ENCODE measurements at places on chromosomes 2 and 18.

DNA sequence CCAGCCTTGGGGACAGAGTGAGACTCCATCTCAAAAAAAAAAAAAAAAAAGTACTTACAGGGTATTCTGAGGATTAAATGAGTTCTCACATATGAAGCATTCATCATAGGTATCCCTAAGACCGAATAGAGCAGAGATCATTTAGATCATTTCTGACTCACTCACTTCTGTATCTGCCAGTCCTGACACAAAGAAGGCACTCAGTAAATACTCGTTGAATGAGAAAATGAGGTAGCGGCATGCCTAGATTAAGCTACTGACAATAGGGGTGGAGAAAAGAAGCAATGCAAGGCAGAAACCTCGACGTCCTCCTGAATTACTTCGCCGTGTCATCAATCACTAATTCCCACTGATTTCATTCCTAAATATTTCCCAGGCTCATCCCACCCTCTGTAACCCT lies 103.8 kb downstream of the GREB1L start:
- no peak for DNase-seq

DNA sequence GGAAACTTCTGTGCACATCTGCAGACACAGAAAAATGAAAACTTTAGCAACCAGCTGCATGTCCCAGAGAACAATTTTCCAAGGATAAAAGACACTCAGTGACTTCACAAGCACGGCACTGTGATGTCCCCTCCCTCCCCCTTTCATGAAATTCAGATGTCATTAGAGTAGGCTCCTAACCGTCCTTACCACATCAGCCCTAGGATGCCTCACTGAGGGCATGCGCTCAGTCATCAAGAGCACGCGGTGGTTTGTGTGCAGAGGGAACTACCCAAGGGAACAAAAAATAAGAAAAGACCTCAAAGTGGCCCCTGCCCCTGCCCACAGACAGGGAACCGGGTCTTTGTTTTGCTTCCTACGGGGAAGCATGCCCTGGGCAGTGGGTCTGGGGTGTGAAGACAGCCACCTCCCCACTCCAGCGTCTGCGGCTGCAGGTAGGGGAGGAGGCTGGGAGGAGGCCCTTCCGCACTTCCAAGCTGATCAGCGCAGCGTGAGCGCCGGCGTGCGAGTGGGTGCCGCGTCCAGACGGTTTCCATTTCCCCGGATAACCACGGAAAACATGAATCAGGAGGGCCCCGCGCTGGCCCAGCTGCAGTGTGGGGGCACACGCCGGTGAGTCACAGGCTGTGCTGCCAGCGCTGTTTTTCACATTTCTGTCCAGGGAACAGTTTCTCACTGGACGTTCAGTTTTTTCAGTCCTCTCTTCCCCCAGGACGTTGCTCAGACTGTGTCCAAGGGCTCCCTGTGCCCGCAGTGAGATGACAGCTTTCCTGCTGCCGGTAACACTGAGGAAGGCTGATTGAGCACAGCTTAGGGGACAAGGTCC lies 70.6 kb downstream of the COPS8 start:
- DNase-seq: no peak

GRCh38 chr2:104371087-104371781 lies 482.7 kb upstream of the POU3F3 start:
- DNase-seq: no peak

GRCh38 chr18:2237706-2238105 lies 333.6 kb downstream of the METTL4 start:
- DNase-seq: no peak

DNA sequence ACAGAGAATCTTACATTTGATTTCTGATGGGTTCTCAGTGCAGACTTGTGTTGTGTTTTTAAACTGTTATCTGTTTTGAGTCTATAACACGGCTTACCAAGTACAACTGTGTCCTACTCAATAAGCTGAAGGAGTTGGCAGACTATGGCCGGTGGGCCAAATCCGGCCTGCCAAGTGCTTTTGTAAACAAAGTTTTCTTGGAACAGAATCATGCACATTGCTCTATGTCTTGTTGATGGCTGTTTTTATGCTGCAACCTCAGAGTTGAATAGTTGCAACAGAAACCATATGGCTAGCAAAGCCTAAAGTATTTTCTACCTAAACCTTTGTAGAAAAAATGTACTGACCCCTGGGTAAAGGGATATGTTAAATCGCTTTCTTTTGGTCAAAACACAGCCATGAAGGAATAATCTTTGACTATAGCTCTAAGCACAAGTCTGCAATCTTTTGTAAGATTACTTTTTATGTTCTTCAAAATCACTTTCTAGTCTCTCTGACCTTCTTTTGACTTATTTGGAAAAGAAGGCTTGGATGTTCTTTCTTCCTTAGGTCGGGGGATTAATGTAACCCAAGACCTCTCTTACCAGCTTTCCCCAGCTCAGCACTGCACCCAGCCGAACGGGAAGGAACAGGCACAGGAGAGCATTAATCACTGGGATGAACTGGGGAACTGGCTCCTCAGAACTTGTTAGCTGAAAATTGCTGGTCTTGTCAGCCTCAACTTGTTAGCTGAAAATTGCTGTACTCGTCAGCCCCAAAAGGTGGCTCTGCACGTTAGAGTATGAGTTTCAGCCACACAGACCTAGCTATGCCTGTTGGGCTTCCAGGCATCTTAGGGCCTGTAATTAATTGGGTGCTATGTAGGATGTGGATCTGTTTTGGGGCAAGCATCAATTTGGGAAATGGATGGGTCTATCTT lies 75.4 kb downstream of the CD8B2 start:
- no peak for DNase-seq

GRCh38 chr2:102485147-102485785 lies 12.2 kb downstream of the SLC9A4 start:
- no peak for DNase-seq

GRCh38 chr2:207897541-207898353 lies 127.6 kb downstream of the PLEKHM3 start:
- DNase-seq: no peak

- no peak for DNase-seq
Measured at GRCh38 chr18:28682912-28683311, 506.0 kb upstream of the CDH2 start.

DNA sequence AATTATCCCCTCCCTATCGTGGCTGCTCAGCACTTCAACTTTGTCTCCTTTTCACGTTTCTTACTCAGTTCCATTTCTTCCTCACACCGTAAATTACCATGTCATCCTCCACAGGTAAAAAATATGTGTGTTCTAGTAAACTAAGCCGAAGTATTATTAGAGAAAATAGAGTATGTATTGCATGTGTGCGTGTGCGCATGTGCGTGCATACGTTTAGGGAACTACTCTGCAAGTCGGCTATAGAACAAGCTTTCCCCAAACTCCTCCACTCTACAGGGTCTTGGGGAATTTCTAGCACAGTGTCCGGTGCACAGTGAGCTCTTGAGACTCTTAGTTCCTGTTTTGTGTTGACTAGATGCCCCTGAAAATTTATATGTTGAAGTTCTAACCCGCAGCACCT lies 9.1 kb upstream of the RAX start:
- DNase-seq: no peak

DNA sequence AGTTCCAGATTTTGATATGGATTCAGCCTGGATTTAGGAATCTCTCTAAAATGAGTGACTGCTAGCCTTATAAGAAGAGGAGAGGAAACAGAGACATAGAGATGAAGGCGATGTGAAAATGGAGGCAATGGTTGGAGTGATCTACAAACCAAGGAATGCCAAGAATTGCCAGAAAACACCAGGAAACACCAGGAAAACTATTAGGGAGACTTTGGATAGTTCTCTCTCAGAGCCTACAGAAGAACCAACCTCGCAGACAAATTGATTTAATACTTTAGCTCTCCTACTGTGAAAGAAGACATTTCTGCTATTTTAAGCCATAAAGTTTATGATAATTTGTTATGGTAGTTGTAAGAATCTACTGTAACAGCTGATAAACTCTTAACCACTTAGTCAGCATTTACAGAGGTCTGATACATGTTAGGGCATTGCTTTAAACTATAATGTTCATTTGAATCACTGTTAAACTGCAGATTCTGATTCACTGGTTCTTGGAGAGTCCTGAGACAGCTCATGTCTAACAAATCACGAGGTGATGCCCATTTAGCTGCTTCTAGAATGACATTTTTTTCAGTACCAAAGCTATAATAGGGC lies 1702.6 kb upstream of the LRRTM1 start:
- DNase-seq: no peak

- no peak for DNase-seq
Measured at GRCh38 chr2:23757686-23758433, 169.1 kb downstream of the ATAD2B start.

GRCh38 chr2:160820691-160821090 lies 327.1 kb upstream of the RBMS1 start:
- no peak for DNase-seq

- no peak for DNase-seq
Measured at GRCh38 chr2:205700331-205701132, 18.2 kb downstream of the NRP2 start.

DNA sequence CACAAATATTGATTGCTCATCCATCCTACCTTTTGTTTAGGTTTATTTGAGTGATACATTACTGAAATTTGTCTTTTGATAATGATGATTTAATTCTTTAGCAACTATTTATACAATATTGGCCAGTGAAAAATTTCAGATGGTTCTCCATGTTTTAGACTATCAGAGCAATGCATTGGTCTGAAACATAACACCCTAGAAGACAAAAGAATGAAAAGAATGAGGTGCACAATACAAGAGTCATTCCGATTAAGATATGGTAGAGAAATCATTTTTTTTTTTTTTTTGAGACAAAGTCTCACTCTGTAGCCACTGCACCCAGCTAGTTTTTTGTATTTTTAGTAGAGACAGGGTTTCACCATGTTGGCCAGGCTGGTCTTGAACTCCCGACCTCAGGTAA lies 197.4 kb upstream of the FAM98A start:
- no peak for DNase-seq

DNA sequence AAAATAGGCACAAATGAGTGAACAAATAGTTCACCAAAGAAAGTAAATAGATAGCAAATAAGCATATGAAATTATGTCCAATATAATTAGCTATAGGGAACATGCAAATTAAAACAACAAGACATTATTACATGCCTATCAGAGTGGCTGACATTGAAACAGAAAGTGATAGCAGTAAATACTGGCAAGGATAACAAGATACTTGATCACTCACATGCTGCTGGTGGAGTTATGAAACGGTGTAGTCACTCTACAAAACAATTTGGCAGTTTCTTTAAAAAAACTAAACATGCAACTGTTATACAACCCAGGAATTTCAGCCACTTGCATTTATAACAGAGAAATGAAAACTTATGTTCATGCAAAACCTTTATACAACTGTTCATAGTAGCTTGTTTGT lies 439.2 kb upstream of the ACVR2A start:
- no peak for DNase-seq

DNA sequence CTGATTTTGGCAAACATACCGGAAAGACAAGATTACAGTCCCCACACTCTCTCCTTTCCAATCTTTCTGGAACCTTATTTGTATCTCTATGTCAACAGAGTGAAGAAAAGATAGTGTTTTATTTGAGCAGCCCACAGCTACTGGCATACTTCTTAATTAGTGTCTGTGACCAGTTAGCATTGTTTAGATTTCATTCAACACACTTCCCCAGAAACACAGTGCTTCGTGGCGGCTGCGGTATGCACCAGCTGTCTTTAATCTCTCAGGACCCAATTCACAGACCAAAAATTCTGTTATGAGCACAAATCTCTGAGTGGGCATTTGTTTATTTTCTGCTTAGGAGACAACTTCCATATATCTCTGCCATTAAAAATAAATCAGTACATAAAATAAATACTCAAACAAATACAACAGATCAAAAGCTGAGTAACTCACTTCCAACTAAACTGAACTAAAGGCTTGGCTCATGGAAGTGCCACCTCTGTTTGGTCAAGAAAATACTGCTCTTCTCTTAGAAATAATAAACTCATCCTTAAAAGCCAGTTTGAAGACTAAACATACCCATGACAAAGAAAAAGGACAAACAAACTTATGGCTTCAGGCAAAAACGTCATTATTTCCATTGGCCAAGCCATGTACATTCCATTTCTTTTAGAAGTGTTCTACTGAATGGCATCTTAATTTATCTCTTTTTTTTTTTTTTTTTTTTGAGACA lies 392.4 kb downstream of the TXNL1 start:
- DNase-seq: no peak

DNA sequence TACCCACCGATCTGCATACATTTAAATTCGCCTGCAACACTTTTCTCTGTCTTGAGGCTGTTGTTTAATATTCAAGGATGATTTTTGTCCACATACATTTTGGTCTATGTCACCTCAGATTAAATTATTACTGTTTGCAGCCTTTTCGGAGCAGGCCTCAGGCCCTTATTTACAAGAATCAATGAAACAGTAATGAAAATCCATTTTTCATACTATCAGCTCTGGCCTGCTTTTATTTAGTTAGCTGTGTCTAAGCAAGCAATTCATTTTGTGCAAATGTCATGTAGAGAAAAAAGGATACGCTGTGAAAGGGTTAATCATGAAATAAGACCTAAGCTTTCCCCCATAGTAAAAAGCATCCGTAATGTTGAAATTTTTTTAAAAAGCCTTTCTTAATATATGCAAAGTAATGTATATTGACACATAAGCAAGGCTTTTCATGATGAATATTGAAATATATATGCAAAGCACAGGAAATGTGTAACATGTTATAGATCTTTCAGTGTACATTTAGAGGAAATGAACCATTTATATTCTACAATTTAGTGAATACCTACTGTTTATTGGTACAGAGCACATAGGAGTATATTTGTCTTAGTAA lies 1135.3 kb upstream of the ZEB2 start:
- DNase-seq: no peak

DNA sequence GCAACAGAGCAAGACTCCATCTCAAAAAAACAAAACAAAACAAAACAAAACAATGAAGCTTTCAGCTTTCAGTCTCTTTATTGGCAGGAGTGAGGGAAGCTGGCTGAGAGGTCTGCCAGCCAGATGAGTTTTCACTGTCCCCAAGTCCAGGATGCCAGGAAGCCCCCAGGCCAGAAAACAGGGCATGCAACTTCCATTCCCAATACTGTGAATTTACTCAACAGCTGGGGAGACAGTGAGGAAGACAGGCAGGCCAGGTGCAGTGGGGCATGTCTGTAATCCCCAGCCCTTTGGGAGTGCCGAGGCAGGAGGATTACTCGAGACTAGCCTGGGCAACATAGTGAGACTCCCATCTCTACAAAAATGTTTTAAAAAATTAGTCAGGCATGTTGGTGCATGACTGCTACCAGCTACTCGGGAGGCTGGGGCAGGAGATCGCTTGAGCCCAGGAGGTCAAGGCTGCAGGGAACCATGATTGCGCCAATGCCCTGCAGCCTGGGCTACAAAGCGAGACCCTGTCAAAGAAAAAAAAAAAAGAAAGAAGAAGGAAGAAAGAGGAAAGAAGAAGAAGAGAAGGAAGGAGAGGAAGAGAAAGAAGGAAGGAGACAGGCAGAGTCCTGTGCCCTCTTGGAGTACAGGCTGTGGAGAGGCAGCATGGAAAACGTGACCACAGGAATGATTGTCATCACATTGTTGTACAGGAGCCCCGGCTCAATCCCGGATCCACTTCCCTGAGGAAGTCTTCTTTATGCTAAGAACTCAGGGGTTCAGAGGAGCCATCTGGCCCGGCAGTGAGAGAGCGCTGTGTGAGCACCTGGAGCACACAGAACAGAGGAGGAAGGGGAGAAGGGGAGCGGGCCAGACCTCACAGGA lies 29.2 kb upstream of the POMC start:
- DNase-seq: no peak

Measured in stimulated activated CD8-positive, alpha-beta memory T cell treated with anti-CD3 and anti-CD28 coated beads, Interleukin-7, amount 100 ng/mL, for 1 hour (primary cell).